ENCODE measurements at places on chromosomes 16 and 17.

GRCh38 chr17:44591206-44591605 is 33.9 kb downstream of the FZD2 start:
- H3K4me1 ChIP-seq, result peaks cover 18% of the 10 kb centered on the region
- no peak overlapping the region for H3K27ac ChIP-seq
- no peaks in the 10 kb centered on the region for H3K27me3 ChIP-seq
- no peak overlapping the region for H3K4me3 ChIP-seq
- no peaks in the 10 kb centered on the region for H3K36me3 ChIP-seq

GRCh38 chr17:28201315-28201714 is 117.7 kb upstream of the TMEM97 start:
- no peak overlapping the region for H3K4me3 ChIP-seq
- no peaks in the 10 kb centered on the region for H3K4me1 ChIP-seq
- no peak for DNase-seq
- no peak overlapping the region for H3K27ac ChIP-seq
- H3K36me3 ChIP-seq, result peaks cover 22% of the 10 kb centered on the region

- no peak overlapping the region for H3K27ac ChIP-seq
- no peak overlapping the region for H3K4me3 ChIP-seq
- no peaks in the 10 kb centered on the region for H3K27me3 ChIP-seq
- DNase-seq, result no peak
- peaks cover 11% of the 10 kb centered on the region for H3K4me1 ChIP-seq
- peaks cover 4% of the 10 kb centered on the region for H3K36me3 ChIP-seq
These were observed 221.6 kb upstream of the CHMP6 start for GRCh38 chr17:80769936-80770625.

- peaks cover 30% of the 10 kb centered on the region for H3K4me1 ChIP-seq
- no peak for DNase-seq
- H3K36me3 ChIP-seq, result peaks cover 5% of the 10 kb centered on the region
- H3K27me3 ChIP-seq, result no peaks in the 10 kb centered on the region
- H3K27ac ChIP-seq, result peak overlapping the region; percentile 73
These were observed 4.5 kb upstream of the NECAB2 start for GRCh38 chr16:83963277-83964119.

- peak overlapping the region; percentile 70 for H3K4me3 ChIP-seq
- H3K4me1 ChIP-seq, result peaks cover 10% of the 10 kb centered on the region
- peak overlapping the region; percentile 50 for H3K27ac ChIP-seq
- no peaks in the 10 kb centered on the region for H3K27me3 ChIP-seq
- H3K36me3 ChIP-seq, result no peaks in the 10 kb centered on the region
These were observed 725 bp downstream of the ABCA3 start for GRCh38 chr16:2339521-2340484.

DNA sequence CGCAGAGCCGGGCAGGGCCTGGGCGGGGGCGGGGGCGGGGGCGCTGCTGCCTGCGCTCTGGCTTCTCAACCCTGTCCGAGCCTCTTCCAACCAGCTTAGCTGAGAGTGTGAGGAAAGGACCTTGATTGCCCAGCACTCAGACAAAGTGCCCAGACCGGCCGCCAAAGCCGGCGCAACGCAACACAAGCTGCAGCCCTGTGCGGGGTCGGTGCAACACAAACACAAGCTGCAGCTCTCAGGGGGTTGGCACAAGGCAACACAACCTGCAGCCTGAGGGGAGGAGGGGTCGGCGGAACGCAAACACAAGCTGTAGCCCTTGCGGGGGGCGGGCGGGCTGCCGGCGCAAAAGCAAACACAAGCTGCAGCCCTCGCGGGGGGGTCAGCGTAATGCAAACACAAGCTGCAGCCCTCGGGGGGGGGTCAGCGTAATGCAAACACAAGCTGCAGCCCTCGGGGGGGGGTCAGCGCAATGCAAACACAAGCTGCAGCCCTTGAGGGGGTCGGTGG is 60.0 kb downstream of the KLHDC4 start:
- no peak for DNase-seq
- no peaks in the 10 kb centered on the region for H3K4me1 ChIP-seq
- H3K27ac ChIP-seq, result no peak overlapping the region
- no peak overlapping the region for H3K4me3 ChIP-seq

GRCh38 chr16:51941412-51941811 is 605.5 kb downstream of the TOX3 start:
- no peak overlapping the region for H3K27ac ChIP-seq
- H3K27me3 ChIP-seq, result no peaks in the 10 kb centered on the region
- H3K4me3 ChIP-seq, result no peak overlapping the region
- H3K4me1 ChIP-seq, result no peaks in the 10 kb centered on the region
- no peaks in the 10 kb centered on the region for H3K36me3 ChIP-seq

DNA sequence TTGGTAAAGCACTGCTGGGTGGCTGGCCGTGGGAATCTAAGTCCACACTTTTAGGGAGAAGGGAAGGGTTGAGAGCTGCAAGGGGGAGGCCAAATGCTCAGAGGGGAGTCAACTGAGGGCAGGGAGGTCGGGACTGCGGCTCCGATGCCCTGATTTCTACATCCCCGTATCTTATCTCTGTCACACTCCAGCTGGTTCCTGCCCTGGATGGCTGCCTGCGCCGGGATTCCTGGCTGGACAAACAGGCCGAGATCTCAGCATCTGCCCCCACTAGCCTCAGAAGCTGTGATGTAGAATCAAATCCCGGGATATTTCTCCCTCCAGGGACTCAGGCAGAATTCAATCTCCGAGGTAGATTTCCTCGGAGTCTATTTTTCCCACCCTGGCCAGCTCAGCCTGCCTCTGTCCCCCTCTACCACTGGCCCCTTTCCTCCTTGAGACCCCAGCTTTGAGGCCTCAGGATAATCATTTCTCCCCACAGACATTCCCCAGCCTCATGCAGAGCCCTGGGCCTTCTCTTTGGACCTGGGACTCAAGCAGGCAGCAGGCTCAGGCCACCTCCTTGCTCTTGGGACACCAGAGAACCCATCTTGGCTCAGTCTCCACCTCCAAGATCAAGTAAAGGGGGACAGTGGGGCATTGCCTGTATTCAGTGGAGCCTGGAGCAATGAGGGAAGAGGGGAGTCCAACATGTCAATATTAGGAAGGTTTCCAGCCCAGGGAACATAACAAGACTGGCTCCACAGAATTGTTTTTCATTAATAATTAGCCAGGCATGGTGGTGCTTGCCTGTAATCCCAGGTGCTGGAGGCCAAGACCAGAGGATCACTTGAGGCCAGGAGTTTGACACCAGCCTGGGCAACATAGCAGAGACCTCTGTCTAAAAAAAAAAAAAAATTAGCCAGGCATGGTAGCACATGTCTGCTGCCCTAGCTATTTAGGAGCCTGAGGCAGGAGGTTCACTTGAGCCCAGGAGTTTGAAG is 1.8 kb downstream of the SHBG start:
- H3K4me3 ChIP-seq, result no peak overlapping the region
- H3K4me1 ChIP-seq, result peaks cover 7% of the 10 kb centered on the region
- DNase-seq, result peak; percentile 41
- H3K27me3 ChIP-seq, result no peaks in the 10 kb centered on the region
- no peak overlapping the region for H3K27ac ChIP-seq

GRCh38 chr16:2535625-2536013 is 2.2 kb upstream of the PDPK1 start:
- no peaks in the 10 kb centered on the region for H3K27me3 ChIP-seq
- H3K27ac ChIP-seq, result no peak overlapping the region
- H3K4me3 ChIP-seq, result no peak overlapping the region
- DNase-seq, result no peak
- peaks cover 57% of the 10 kb centered on the region for H3K4me1 ChIP-seq

GRCh38 chr16:85974428-85975375 is 75.7 kb downstream of the IRF8 start:
- H3K4me3 ChIP-seq, result no peak overlapping the region
- H3K36me3 ChIP-seq, result no peaks in the 10 kb centered on the region
- H3K27ac ChIP-seq, result no peak overlapping the region
- no peaks in the 10 kb centered on the region for H3K4me1 ChIP-seq
- DNase-seq, result no peak

GRCh38 chr16:57690782-57691471 is 3.7 kb upstream of the DRC7 start:
- H3K4me3 ChIP-seq, result no peak overlapping the region
- no peaks in the 10 kb centered on the region for H3K4me1 ChIP-seq
- no peak for DNase-seq
- H3K36me3 ChIP-seq, result no peaks in the 10 kb centered on the region

GRCh38 chr16:62966626-62967025 is 930.4 kb upstream of the CDH8 start:
- no peaks in the 10 kb centered on the region for H3K4me1 ChIP-seq
- DNase-seq, result no peak
- H3K27ac ChIP-seq, result no peak overlapping the region
- no peaks in the 10 kb centered on the region for H3K36me3 ChIP-seq
- H3K4me3 ChIP-seq, result no peak overlapping the region

DNA sequence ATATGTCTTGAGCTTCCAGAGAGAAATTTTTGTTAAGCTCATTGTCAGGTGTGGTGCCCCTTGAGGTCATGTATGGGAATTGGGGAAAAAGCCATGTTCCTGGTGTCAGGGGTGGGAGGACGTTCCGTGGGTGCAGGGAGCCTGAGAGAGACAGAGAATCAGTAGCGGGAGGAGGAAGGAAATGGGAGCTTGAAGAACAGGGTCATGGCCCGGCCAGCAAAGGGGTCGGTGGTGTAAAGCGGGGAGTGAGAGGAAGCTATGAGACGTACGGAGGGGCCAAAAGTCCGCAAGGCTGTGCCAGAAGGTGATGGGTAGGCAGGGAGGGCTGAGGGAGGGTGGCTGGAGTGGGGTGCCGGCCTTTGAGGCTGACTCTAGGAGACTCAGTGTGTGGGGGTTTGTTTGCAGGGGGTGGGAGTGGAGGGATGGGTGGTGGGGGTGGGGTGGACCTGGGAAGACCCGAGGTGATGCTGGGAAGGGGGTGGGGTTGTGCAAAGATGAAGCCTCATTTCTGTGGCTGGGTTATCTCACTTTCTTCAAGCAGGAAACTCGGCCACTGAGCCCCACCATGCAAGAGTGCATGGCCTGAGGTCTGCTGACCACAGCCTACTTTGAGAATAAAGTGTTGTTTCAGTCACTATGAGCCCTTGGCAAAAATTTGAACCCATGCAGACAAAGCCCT is 63.6 kb downstream of the PLCG2 start:
- H3K4me3 ChIP-seq, result no peak overlapping the region
- H3K4me1 ChIP-seq, result no peaks in the 10 kb centered on the region
- H3K36me3 ChIP-seq, result no peaks in the 10 kb centered on the region
- H3K27me3 ChIP-seq, result peaks cover 5% of the 10 kb centered on the region

- H3K36me3 ChIP-seq, result no peaks in the 10 kb centered on the region
- no peak for DNase-seq
- no peak overlapping the region for H3K4me3 ChIP-seq
- H3K4me1 ChIP-seq, result no peaks in the 10 kb centered on the region
- no peak overlapping the region for H3K27ac ChIP-seq
These were observed 982.5 kb upstream of the CDH8 start for GRCh38 chr16:63018581-63019223.

DNA sequence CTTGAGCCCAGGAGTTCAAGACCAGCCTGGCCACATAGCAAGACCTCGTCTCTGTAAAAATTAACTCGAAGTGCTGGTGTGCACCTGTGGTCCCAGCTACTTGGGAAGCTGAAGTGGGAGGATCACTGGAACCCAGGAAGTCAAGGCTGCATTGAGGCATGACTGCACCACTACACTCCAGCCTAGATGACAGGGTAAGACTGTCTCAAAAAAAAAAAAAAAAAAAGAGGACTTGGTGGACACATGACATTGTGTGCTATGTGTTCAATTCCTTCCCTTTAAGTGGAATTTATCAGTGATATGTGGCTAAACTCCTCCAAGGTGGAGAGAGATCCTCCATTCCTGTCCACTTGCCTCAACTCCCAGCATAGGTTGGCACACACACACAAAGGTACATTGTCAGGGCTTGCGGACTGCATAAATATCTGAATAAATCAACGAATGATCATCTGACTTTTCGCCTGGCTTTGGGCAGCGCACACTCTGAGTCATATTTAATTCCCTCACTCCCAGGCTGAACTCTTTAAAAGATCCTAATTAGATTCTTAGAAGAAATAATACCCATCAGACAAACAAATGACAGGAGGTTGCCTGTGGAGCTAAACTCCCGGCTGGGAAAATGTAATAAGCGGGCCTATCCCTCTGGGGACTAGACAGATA is 25.0 kb upstream of the SYT17 start:
- H3K4me3 ChIP-seq, result no peak overlapping the region
- no peaks in the 10 kb centered on the region for H3K27me3 ChIP-seq
- H3K4me1 ChIP-seq, result peaks cover 10% of the 10 kb centered on the region
- DNase-seq, result no peak
- H3K27ac ChIP-seq, result no peak overlapping the region

DNA sequence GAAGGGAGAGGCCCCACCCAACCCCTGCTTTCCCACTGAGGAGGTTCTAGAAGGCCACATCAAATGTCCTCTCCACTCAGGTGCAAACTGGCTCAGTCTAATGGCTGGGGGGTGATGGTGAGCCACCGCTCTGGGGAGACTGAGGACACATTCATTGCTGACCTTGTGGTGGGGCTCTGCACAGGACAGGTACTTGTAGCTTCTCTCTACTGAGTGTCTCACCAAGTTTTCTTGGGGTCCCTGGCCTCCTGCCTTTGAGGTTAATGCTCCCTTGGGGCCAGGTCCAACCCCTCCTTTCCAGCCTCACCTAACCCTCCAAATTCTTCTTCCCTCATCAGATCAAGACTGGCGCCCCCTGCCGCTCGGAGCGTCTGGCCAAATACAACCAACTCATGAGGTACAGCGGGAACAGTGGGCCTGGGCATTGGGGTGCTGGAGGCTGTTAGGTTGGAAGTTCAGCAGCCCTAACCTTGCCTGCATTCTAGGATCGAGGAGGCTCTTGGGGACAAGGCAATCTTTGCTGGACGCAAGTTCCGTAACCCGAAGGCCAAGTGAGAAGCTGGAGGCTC is 5.7 kb downstream of the ENO3 start:
- no peaks in the 10 kb centered on the region for H3K27me3 ChIP-seq
- no peaks in the 10 kb centered on the region for H3K4me1 ChIP-seq
- no peak for DNase-seq

Data from heart right ventricle (tissue), 16 donors.